Activated CD4-positive, alpha-beta T cell treated with anti-CD3 and anti-CD28 coated beads, Interleukin-2, amount 50 U/mL, for 16 hours (primary cell): ENCODE measurements at places on chromosomes 5 and 9.

DNA sequence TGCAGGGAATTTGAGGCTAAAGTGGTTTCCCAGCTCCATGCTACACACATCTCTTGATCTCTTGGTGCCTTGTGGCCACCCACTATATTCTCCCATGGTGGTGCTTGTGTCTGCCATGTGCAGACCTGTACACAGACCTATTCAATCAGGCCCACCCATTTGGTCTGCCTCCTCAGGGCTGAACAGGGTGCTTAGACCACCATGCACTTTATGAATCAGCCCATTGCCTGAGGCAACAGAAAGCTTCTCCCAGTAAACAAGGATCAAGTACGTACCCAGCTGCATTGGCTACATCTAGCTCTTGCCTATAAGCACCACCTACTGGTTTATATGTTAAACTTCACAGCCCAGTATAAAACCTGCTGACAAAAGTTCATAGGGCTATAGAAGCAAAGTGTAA is 664.3 kb upstream of the EDIL3 start:
- DNase-seq, result peak; percentile 1

DNA sequence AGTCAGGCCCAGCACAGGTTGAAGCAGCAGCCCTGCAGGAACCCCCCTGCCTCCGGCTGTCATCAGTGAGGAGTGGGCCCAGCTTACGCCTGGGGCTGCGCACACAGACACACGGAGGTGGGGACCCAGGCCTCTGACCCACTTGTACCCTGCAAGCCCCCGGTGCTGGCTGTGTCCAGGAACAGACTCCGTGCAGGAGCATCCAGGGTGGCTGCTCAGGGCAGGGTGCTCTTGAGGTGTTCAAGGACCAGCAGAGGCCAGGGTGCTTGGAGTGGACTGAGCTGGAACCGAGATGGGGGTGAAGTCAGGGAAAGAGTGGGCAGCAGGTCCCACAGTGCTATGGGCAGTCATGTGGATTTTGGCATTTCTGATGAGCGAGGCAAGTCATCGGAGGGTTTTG is 199.5 kb downstream of the CACNA1B start:
- no peak for DNase-seq

DNA sequence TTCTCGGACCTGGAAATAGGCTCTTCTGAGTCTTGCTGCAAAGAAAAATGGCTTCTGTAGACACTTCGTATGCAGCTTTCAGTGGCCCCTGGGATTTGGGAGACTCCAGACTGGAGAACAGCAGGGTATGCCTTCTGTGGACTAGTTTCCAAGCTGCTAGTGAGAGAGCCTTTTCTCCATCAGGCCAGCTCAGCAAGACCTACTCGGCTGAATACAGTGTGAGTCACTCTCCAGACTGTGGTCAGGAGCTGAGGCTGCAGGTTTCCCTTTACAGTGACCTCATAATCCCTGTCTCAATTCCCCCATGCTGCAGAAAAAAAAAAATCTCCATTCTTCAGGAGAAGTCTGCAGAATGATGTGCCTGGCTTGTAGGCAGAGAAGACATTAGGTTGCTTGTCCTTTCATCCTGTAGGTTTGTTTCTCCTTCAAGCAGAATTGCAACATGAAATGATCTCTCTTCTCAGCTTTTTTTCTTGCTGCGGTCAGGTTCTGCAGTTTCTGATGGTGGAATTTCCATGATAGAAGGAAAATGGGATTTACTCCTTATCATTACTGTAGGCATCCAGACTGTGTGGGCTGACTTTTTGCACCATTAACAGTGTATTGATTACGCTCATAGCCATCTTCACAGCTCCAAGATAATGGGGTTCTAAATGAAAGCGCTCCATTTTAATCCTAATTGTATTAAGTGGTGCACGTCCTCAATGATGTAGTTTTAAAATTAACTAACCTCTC is 78.3 kb upstream of the TNFSF8 start:
- DNase-seq, result peak; percentile 55

GRCh38 chr9:98848450-98849149 is 41.1 kb downstream of the GALNT12 start:
- DNase-seq, result peak; percentile 81

DNA sequence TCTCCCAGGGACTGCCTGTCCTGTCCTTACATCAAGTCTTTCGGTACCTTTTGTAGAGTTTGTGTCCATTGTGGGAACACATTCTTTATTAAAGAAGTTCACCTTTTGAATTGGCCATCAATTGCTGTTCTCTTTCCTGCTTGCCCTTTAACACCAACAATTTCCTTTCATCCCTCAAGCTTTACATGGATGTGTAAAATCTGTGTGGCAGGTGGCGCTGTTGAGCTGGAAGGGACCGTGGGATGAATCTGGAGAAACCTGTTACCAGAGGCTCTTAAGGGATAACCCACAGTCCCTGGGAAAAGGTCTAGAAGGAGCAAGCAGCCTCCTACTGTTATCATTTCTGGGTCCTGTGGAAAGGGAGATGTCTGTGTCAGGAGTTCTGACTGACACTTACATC is 7.9 kb upstream of the ZFP62 start:
- peak; percentile 65 for DNase-seq

GRCh38 chr9:38406476-38407186 is 14.1 kb downstream of the ALDH1B1 start:
- no peak for DNase-seq

- DNase-seq, result peak; percentile 65
Observed at GRCh38 chr9:131661568-131662288, 78.1 kb downstream of the RAPGEF1 start.

- no peak for DNase-seq
Observed at GRCh38 chr5:10540036-10540544, 23.8 kb upstream of the ANKRD33B start.

DNA sequence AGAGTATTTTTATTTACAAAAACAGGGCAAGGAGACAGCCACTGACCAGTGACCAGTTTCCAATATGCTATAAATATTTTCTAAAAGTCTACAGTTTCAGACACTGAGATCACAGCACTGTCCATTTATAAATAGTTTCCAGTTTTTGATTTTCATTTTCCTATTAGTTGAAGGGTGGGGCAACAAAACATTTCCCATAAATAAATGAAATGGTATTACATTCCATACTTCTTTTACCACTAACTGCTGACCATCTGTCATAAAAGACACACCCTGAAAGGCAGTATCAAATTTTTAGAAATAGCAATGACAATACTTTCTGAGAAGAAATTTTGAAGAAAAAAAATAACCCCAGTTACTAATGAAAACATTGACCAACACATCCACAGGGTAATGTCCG is 126.7 kb downstream of the ARSB start:
- no peak for DNase-seq

- no peak for DNase-seq
Observed at GRCh38 chr5:159179529-159180305, 29.6 kb downstream of the RNF145 start.

DNA sequence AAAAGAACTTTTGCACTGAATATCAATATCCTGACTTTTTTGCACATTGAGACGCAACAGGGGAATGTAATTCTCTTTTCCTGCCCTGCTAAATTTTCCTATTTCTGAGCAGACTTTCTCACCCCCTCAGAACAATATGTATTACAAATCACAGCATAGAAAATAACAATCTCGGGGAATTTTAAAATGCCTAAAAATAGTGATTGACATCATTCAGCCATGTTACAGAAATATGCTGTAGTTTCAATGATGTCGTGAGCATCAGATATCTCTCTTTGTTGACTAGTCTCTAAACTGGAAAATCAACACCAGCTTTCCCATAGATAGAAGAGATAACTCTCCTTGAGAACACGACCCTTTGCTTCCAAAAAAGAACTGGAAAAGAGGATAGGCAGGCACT is 166.7 kb downstream of the ZDHHC21 start:
- no peak for DNase-seq

DNA sequence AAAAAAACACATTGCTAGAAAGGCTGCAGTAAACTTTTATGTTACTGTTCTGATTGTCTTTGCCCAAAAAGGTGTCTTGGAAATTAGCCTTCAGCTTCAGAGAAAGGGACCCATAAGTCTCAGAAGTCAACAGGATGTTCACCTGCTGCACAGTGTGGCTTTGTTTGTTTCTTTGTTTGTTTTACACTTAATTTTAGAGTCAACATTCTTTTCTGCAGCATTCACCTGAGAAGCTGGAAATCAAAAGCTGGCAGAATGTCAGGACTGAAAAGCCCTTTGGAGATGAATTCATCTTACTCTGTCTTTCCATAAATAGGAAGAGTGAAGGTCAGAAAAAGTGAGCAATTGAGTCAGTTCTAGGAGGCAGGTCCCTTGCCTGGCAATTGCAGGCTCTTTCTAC is 170.0 kb downstream of the PAPPA start:
- DNase-seq, result no peak

DNA sequence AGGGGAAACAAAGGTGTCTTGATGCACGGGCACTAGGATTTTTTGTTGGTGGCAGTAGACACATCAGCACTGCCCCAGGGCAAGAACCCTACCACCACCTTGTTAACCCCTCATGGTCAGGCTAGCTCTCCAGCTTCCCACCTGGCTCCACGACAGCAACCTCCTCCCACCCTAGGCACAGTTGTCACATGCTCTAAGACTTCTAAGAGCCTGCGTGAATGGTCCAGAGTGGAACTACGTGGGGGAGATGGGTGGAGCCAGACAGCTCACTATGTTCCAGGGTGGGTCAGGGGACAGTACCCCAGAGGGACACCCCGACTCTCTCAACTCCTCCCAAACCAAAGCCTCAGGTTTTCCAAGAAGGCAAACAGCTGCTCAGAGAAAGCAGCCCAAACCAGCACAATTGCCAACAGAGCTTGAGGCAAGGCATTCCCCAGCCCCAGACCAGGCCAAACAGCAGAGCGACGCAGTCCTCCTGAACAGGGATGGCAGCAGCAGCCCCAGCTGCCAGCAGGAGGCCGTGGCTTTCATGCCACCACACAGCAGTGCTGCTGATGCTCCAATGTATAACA is 78.0 kb downstream of the NRG2 start:
- no peak for DNase-seq

GRCh38 chr5:181131514-181131913 is 545 bp upstream of the OR2V1 start:
- DNase-seq, result no peak

DNA sequence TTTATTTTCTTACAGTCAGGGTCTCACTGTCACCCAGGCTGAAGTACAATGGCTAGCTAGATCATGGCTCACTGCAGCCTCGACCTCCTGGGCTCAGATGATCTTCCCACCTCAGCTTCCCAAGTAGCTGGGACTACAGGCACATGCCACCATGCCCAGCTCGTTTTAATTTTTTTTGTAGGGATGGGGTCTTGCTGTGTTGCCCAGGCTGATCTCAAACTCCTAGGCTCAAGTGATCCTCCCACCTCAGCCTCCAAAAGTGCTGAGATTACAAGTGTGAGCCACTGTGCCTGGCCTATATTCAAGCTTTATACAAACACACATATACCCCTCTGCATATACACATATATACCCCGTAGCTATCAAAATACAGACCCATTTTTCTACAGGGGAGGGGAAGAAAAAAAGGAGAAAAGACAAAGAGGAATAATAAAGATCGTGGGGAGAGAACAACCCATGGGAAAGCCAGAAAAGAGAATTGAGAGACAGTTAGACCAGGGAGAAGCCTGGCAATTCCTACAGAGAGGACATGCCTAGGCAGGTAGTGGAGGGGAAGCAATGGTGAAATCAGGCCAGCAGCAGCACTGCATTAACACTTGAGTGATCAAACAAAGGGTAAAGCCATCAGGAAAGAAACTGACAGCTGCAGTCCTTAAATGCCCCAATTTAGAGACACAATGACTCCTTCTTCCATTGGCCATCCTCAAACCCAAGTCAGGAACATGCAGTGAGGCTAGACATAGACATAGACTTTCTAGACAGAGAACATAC is 102.7 kb downstream of the EFNA5 start:
- no peak for DNase-seq

DNA sequence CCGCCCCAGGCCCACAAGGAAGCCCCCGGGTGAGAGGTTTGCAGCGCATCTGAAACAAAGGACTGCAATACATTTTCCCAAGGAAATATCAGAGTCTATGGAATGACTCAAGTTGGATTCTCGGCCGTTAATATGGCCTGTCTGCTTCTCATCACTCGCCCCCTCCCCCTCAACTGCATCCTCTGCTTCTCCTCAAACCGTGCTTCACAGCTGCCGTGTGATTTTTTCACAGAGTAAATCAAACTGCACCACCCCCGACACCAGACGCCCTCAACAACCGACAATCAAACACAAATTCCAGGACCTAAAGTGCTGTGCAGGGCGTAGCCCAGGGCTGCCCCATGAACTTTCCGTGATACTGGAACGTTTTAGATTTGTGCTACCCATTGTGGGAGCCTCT is 176.9 kb downstream of the ROR2 start:
- no peak for DNase-seq

GRCh38 chr9:211557-211956 is 3.1 kb upstream of the DOCK8 start:
- DNase-seq, result no peak

- peak; percentile 84 for DNase-seq
Observed at GRCh38 chr5:126446498-126447224, 23.5 kb downstream of the GRAMD2B start.

- DNase-seq, result no peak
Observed at GRCh38 chr9:119343059-119343990, 25.9 kb downstream of the BRINP1 start.

DNA sequence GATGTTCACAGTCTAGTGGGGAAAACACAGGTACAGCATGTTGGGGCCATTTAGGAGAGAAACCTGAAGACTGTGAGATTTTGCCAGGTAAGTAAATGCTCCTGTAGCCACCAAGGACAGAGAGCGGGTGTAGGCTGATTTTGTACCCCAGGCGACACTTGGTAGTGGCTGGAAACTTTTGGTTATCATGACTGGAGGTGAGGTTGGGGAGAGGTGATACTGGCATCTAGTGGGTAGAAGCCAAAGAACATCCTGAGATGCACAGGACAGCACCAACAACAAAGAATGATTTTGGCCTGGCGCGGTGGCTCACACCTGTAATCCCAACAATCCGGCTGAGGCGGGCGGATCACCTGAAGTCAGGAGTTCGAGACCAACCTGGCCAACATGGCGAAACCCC is 38.8 kb upstream of the PWWP2A start:
- DNase-seq, result no peak

GRCh38 chr9:128055344-128056040 is 11.6 kb downstream of the NAIF1 start:
- no peak for DNase-seq

GRCh38 chr5:137409736-137410135 is 89.4 kb downstream of the SPOCK1 start:
- no peak for DNase-seq

- DNase-seq, result no peak
Observed at GRCh38 chr5:24491490-24491889, 153.3 kb downstream of the CDH10 start.
